NCI-H2029 (cell line): ENCODE measurements at places on chromosomes 12 and 14.

GRCh38 chr14:36173161-36173560 is 3.4 kb downstream of the PTCSC3 start:
- no peak for DNase-seq

GRCh38 chr12:103780093-103780440 is 61.0 kb downstream of the NT5DC3 start:
- DNase-seq: no peak

DNA sequence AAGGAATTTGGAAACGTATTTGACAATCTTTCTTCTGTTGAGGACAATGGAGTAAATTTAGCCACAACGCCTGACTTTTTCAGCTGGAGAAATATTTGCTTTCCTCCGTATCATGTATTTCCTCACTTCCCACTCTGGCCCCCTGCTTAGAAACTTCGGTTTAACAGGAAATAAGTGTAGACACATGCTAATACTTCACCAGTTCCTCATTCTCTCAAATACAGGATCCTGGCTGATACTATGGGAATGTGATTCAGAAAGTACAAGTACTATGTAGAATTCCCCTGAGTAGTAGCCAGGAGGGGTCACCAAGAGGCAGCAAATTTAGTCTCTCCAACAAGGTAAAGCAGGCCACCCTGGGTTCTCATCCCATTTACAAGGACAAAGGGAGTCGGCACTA is 58.0 kb downstream of the FAR2 start:
- DNase-seq: no peak

- DNase-seq: peak; percentile 15
These were observed 92.9 kb downstream of the ERC1 start for GRCh38 chr12:1083889-1084262.

DNA sequence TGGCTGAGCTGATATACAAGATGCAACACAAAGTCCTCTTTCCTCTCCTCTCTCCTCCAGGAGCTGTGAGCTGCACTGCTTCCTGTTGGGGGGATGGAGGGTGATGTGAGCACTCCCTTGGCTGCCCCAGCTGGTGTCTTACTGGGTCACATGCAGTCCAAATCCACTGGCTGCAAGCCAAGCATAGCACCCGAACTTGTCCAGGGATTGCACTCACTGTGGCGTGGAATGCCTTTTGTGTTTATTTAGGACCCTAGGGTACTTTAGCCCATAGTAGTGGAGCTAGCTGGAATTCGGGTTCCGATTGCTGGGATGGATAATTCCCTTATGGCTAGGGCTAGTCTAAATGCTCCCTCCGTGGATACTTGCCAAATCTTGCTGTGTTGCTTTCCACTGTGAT is 424.9 kb upstream of the SYT1 start:
- no peak for DNase-seq

- DNase-seq: no peak
These were observed 247.1 kb downstream of the SPTSSA start for GRCh38 chr14:34214961-34215360.

GRCh38 chr12:95710386-95710785 is 80.2 kb downstream of the NTN4 start:
- DNase-seq: no peak

DNA sequence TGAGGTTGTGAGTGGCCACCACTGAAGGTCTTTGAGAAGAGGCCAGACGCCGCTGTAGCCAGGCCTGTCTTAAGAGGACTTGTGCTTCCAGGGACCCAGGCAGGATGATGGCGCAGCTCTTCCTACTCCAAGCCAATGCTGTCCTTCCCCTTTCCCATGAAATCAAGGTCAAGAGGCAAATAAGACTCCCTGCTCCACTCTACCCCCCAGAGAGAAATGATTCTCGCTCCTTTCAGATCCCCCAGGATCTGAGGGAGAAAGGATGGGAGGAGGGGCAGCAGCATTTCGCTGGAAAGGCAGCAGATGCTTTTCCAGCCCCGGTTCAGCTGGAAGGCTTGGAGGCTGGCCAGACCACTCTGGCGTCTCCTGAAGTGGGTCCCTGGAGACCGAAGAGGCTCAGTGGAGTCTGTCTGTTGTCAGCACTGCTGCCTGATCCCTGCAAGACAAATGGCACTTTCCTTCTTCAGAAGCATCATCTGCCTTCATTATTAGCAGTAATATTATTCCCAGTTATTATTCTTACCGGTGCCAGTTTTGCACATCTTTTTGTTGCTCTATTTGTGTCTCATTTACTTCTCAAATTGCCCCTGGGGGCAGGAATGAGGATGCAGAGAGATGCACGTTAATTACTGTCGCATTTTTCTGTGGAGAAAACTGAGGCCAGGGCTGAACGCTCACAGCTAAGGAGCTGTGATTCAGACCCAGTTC is 51.4 kb downstream of the C14orf132 start:
- peak; percentile 85 for DNase-seq

GRCh38 chr14:51860825-51861499 is 550 bp downstream of the GNG2 start:
- DNase-seq: no peak

DNA sequence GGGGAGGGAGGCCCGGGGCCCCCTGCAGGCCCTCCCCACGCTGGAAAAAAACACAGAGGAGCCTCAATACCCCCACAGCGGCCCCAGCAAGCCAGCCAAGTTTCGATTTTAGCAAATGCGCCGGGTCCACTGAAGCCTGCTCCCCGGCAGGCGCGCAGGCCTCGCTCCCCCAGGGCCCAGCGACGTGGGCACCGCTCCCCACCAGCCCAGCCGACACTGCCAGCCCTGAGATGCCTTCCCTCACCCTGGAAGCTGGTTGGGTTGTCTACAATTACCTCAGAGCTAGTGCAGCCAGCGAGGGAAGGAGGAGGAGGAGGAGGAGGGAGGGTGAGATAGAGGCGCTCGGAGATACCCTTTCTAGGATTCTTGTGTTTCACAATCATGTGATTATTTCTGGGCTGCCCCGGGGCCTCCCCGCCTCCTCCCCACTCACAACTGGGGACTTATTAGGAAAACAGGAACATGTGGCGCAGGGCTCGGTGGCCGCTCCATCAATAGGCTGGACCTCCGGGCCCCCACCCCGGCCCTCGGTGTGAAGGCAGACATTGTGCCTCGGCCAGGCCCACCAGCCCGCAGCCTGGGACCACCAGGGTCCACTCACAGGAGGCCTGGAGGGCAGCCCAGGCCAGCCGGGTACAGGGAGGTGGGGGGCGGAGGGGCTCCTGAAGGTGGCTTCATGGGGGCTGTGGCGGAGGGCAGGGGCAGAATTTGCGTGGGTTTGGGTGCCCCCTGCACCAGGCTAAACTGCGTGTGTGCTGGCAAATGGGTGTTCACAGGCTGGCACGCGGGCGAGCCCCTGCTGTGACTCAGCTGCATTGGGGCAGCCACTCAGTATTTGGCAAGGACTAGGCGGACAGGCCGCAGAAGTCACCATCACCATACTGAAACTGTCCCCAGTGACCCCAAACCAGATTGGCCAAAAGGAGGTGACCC is 109.9 kb downstream of the NCOR2 start:
- DNase-seq: no peak

GRCh38 chr12:54723379-54724256 is 75.5 kb upstream of the DCD start:
- DNase-seq: peak; percentile 34

- no peak for DNase-seq
These were observed 78.7 kb downstream of the TSPAN9 start for GRCh38 chr12:3155702-3156370.

GRCh38 chr12:65574867-65575266 is 249.4 kb upstream of the HMGA2 start:
- DNase-seq: no peak

- DNase-seq: peak; percentile 48
These were observed 612 bp downstream of the PPTC7 start for GRCh38 chr12:110582276-110583136.
